Stimulated activated naive CD8-positive, alpha-beta T cell treated with anti-CD3 and anti-CD28 coated beads, Interleukin-15, Interleukin-2, amounts not matched to agents 100 U/mL and 50 U/mL, for 24 hours (primary cell): ENCODE measurements at places on chromosomes 1 and 21.
A peak's percentile ranks its signal among the peaks of the same experiment; 100 is the strongest.

DNA sequence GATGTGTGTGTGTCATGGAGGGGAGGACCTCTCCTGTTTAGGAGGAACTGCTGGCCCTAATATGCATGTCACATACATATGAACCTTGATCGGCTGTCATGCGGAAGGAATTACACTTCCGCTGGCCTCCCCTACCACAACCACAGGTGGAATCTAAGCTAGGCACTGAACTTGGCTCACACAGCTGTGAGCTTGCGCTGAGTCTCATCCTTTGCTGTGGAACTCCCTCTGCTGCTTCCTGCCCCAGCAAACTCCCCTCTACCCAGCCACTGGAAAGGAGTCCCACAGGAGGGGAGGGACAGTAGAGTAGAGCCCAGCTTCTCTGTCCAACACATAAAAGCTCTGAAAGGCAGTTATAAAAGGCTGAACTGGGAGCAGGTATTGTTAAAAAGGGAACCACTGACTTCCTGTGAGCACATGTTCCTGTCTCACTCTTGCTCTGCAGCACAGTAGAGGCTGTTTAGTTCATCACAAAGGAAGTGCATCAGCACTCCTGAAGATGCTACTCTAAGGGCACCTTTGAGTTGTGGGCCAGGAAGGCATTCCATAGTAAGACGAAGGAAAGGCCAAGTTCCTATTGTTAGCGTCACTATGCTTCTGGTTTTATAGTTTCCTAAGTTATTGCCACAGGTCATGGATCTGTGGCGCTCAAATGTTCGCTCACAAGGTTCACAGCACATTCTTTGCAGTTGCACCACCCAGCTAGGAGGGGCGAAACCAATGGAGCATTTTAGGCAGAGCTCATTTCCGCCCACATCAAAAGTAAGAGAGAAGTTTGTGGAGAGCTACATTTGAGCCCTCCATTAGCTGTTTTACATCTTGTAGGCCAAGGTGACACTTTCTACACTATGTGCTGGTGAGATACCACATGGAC is 17.7 kb upstream of the PTPRC start:
- DNase-seq = peak; percentile 74

GRCh38 chr1:76843821-76844464 is 23.3 kb upstream of the ST6GALNAC5 start:
- DNase-seq = no peak

GRCh38 chr1:24948079-24948827 is 18.2 kb upstream of the RUNX3 start:
- no peak for DNase-seq

- no peak for DNase-seq
Observed at GRCh38 chr1:172826096-172826741, 167.3 kb downstream of the FASLG start.

DNA sequence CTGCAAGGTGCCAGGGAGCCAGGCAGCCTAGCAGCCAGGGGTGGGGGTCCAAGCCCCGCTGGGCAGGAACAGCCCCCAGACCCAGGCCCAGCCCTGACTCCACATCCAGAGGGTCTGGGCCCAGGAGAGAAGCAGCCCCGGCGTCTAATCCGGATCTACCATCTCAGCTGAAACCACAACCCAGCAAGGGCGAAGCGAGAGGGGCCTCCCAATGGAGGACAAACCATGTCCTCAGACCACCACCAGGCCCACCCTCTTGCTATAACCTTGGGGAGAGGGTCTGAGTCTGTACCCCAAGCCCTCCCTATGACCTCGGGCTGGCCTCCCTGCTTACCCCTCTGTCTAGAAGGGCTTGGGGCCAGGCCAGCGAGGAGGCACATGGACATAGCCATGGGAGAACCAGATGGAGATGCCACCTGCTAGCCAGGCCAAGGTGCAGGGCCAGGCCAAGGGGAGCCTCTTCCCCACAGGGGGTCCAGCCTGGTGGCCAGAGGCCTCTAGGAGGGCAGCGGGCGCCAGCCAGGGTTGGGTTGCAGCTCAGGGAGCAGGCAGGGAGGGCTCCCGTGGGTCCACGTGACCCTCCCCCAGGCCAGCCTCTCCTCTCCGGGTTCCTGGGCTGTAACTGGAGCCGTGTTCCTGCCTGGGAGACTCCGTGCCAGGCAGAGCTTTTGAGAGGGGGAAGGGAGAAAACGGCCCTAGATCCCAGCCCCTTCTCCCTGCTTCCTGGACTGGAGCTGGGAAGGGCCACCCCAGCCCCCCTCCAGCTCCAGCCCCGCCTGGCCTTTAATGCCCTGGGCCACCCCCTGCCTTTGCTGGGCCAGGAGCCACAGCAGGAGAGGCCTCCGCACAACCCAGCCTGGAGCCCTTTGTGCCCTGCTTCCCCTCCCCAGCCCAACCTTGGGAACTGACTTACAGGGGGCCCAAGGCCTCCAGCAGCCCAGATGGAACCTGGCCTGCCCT is 2.5 kb downstream of the WNT9A start:
- DNase-seq = no peak

DNA sequence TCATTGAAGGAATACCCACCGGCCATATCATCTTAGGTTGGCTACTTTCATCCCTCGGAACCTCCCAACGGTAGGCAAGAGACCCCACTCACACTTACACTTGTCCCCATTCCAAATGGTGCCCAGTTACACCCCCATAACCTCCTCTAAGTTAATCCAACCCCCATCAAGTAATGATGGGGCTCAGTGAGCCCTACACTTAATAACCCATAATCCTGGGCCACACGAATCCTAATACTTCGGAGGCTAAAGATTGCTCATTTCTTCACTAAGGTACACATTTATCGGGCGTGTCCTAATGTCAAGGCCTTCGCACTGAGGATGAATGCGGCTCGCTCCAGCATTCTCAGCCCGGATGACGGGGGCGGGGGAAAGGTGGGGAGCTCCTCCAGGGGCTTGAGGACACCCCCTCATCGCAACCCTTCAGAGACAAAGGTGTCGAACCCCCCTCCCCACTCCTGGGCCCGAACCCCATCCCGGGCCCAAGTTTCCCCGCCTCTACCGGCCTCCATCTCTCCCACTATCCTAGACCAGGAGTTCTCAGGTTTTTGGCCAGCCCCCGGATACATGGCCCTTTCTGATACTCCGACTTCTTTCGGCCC is 435 bp downstream of the ILF2 start:
- DNase-seq = peak; percentile 40
